ENCODE measurements at places on chromosomes 7 and 10.

DNA sequence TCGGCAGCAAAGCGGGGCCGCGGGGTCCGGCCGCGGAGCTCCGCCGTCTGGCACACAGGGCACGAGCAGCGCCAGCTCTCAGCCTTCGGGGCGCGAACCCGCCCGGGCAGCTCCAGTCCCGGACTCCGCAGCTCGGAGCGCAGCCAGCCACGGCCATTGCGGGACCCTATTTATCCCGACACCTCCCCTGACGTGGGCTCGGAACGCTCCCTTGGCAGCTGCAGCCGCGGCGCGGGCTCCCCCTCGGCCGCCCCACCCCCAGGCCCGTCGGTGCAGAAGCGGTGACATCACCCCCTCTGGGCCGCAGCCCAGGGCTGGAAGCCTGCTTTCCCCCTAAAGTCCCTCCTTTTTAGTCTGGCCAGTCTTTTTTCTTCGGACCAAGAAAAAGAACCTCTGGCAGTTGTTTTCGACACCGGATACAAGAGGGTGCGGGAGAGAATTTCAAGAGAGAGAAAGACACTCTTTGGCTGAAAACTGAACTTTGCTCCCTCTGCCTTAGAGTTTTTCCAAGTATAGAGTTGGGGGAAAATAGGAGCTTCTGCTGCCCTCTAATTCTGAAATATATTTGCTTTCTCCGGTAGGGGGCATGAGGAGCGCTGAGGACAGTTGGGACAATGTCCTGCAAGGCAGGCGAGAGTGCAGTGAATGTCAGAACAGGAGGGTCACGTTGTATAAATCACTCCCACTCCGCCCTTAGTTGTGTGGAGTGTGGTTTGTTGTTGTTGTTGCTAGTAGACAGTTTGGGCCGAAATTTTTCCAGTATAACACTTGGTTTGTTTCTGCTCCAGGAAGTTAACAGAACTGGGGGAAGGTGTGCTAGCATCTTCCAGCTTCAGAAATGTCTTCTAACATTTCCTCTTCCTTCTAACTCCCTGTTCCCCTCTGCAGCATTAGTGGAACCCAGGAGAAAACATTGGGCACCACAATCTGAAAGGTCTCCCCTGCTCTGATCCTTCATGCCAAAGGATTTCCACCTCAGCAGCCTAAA, at the start of gene SFRP4:
SFRP4 (minus strand) TSS at position 145 of the 988 bp plus-strand sequence. CDS start 280 bp downstream, outside the sequence.
- DNase-seq, result peak; percentile 89

GRCh38 chr7:138584283-138584682, 116.9 kb downstream of the SVOPL start:
- DNase-seq, result no peak

DNA sequence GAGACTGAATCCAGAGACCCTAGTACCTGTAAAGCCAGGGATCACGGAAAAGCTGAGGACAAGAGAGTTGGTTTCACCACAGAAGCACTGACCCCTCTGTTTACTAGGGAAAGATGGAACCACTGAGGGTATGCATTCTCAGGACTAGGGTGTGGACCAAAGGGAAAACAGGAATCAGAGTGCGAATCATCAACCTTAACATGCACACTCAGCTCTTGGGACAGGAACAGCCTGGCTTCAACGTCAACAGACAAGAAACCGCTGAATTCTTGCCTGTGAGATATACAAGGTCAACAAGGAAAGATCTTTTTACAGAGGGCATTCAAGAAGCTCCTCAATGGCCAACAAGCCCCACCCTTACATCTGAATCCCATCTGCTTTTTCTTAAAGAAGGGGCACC, 14.9 kb downstream of the TNRC18 start:
- no peak for DNase-seq

- no peak for DNase-seq
Measured at GRCh38 chr7:126937171-126937570, 315.6 kb downstream of the GRM8 start.

- DNase-seq, result no peak
Measured at GRCh38 chr10:19468413-19468812, 347.8 kb upstream of the PLXDC2 start.

GRCh38 chr7:116499168-116500077, at the start of gene CAV2:
Gene CAV2, plus strand, starts transcription at chr7:116499738. Its CDS starts 44 bp downstream, at chr7:116499782.
- peak; percentile 78 for DNase-seq

- DNase-seq, result no peak
Measured at GRCh38 chr7:32890010-32890792, 1.4 kb downstream of the KBTBD2 start.

- no peak for DNase-seq
Measured at GRCh38 chr7:138208864-138209263, 132.6 kb downstream of the AKR1D1 start.

DNA sequence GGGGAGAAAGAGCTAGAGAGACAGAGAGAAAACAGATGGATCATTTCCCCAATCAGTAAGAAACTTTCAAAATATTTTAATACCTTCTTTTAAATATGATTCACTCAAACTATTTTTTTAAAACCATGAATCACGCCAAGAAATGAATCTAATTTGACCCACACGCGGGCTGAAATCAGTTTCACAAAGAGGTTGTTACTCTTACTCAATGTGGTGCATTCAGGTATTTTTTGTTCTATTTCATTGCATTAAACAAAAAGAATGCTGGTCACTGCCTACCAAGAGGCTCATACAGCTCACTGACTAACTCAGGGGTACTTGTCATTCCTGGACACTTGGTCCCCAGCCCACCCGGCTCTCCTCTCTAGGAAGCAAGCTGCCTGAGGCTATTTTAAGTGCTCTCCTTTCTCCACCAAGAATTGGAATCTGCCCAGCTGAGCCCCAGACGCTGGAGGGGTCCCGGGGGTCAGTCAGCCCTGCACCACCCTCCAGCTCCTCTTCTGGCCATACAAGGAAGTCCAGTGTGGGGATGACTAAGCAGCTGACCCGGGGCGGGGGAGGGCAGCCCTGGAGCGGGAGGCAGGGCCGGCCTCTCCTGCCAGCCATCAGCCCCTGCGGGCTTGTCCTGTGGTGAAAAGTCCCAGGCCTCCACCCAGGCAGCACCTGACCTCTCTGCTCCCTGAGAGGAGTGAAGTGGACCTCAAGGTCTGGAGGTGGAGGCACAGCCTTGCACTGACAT, 21.7 kb upstream of the PFKP start:
- no peak for DNase-seq

- no peak for DNase-seq
Measured at GRCh38 chr7:105779856-105780780, 96.3 kb downstream of the ATXN7L1 start.

DNA sequence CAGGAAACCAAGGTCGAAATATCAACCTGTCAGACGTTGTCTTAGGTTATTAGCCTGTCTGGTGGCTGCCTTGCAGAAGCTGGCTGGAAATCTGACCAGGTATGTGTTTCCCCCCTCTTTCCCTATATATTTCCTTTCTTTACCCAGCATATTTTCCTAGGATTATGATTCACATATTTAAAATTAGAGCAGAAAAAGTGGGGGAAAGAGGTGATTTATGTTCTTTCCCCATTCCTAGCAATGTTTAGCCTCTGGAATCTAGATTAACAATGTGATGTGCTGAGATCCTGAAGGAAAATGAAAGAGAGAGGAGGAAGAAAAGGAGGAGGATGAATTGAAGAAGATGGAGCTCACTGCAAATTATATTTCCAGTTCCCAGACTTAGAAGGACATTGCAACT, 421.4 kb upstream of the AUTS2 start:
- DNase-seq, result no peak

- no peak for DNase-seq
Measured at GRCh38 chr10:94307046-94307615, 55.6 kb downstream of the NOC3L start.

GRCh38 chr10:78903341-78903940, 165.3 kb upstream of the ZMIZ1 start:
- DNase-seq, result peak; percentile 54

GRCh38 chr7:16558761-16559302, 32.2 kb downstream of the LRRC72 start:
- DNase-seq, result no peak

DNA sequence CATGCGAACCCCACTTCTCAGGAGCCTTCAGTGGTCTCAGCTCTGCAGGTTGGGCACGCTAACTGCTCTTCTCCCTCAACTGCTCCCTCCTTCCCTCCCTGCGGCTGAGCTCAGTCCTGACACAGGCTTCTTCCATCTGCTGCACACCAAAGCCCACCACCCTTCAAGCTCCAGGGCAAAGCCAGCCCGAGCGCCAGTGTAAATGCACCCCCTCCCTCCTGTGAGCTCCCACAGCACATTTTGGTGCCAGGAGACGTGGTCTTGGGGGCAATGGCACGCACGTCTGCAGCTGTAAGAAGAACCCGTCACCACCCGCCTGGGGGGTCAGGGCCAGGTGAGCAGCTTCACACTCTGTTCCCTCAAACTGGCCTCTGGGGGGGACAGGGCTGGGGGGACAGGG, 15.9 kb downstream of the VIPR2 start:
- DNase-seq, result no peak

DNA sequence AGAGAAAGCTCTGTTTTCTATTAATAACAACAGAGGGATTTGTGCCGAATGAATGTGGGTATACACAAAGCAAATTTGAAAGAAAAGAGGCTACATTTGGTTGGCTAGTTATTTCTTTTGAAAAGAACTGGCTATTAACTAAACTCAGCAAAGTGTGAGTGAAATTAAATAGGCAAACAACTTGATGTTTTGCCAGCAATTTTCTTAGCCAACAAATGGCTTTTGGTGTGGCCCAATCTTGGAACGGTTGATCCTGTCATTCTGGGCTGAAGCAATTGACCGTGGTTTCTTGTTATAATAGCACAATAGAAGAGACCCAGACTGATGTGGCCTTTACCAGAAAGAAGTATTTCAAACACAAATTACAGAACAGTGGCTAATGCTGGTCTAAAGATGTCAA, 898.6 kb downstream of the KCNMA1 start:
- DNase-seq, result no peak

DNA sequence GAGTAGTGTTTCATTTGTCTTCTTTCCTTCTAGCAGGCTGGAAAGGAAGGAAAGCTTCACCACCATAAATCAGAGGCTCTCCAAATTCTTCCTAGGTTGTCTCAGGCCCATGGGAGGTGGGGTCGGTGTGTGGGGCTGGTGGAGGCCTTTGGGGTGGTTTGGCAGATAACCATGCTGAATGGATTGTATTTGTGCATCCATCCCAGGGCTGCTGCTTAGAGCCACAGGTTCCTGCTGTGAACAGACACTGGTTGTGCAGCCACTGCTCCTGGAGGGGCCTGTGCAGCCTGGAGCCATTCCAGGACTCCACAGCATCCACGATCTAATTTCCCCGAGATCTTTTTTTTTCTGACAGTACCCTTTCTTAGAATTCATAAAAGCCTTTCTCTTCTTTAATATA, 741.8 kb downstream of the SUGCT start:
- DNase-seq, result no peak

GRCh38 chr7:28354601-28355402, 57.5 kb upstream of the CREB5 start:
- DNase-seq, result no peak

DNA sequence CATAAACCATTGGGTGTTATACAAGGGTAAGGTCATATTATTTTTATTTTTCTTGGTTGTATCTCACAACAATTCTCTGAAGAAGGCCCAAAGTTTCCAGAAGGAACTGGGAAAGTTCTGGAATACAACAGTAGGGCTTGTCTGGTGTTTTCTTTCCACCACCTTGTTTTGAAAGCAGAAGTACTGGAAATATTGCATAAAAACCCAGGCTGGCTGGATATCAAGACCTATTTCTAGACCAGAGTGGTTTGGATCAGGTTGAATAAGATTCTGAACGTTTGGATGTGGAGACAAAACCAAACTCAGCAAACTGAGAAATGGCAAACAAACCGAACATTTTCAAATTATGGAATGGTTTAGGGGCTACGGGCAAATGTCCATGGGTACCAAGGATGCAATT, 182.6 kb upstream of the FZD8 start:
- DNase-seq, result no peak

- no peak for DNase-seq
Measured at GRCh38 chr10:44334621-44335184, 50.2 kb downstream of the CXCL12 start.

DNA sequence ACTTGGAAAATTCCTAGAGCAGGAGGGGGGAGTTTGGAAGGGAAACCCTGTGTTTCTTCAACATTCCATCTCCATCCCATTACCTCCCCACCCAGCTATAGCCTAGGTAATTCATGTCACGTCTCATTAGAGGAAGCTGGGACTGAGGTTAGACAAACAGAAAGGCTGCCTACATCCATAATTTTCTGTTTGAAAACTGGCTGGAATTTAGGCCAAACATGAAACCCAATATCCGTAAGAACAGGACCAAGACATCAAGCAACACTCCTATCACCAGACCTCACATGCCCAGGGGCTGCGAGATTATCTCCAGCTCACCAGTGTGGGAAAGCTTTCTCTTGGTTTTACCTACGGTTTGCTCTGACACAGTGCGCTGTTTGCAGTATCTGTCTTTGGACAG, 316.3 kb downstream of the FRMD4A start:
- DNase-seq, result no peak

GRCh38 chr7:10128748-10129147, 844.9 kb upstream of the PHF14 start:
- DNase-seq, result no peak

GRCh38 chr7:6436385-6436685, 11.4 kb downstream of the DAGLB start:
- no peak for DNase-seq

- DNase-seq, result no peak
Measured at GRCh38 chr10:71863203-71863602, 12.2 kb upstream of the PSAP start.

DNA sequence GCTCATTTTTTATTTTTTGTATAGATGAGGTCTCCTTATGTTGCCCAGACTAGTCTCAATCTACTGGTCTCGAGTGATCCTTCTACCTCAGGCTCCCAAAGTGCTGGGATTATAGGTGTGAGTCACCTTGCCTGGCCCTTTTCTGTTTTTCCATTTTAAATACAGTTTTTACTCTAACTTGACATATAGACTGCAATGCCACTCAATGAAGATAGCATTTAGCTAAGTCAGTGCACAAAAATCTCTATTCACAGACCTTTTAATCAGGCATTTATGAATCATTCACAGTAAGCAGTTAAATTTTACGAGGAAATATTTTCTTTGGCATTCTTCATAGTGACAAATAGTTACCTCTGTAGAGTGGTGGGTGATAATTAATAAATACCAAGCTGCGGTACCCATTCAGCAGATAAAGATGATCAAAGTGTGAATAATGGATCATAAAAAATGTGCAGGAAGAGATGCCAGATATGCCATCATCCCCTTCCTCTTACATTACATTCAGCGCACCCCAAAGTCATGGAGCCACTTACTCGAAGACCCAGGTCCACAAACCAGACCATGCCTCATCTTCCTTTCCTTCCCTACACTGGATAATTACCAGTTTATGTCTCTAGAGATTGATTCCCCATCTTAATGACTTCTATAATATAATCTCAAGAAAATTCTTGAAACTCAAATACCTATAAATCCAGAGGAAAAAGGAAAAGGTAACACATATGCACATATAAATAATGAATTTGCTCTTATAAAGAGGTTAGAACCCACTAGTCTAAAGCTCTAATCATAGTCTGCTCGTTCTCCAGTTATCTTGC, 56.0 kb downstream of the UBE2H start:
- no peak for DNase-seq

Data from left forelimb (tissue), 1 donor.